ENCODE measurements at places on chromosomes 6 and 20. TPM values are rescaled to one million over a fixed set of nuclear protein-coding genes. Genes with fewer than 3 reads are reported as not detected.

KHDC1L gene
- not detected for total RNA-seq

WFDC12 gene
- total RNA-seq: not detected

TPD52L1 gene
- 10.8 TPM for total RNA-seq

NOX3 gene
- total RNA-seq: not detected

TREML2 gene
- total RNA-seq: not detected

PKIB gene
- total RNA-seq: 13.1 TPM

GRCh38 chr20:51554538-51555165 lies 12.1 kb upstream of the NFATC2 start:
- no peaks in the 10 kb centered on the region for H3K27me3 ChIP-seq
- no peak overlapping the region for H3K27ac ChIP-seq
- DNase-seq: peak; percentile 78
- no peaks in the 10 kb centered on the region for H3K36me3 ChIP-seq
- H3K4me1 ChIP-seq: no peaks in the 10 kb centered on the region
- H3K4me3 ChIP-seq: no peak overlapping the region

- H3K4me3 ChIP-seq: no peak overlapping the region
- peaks cover 2% of the 10 kb centered on the region for H3K36me3 ChIP-seq
- H3K27ac ChIP-seq: no peak overlapping the region
- DNase-seq: no peak
Measured at GRCh38 chr6:129510950-129511349, 199.0 kb downstream of the ARHGAP18 start.

DNA sequence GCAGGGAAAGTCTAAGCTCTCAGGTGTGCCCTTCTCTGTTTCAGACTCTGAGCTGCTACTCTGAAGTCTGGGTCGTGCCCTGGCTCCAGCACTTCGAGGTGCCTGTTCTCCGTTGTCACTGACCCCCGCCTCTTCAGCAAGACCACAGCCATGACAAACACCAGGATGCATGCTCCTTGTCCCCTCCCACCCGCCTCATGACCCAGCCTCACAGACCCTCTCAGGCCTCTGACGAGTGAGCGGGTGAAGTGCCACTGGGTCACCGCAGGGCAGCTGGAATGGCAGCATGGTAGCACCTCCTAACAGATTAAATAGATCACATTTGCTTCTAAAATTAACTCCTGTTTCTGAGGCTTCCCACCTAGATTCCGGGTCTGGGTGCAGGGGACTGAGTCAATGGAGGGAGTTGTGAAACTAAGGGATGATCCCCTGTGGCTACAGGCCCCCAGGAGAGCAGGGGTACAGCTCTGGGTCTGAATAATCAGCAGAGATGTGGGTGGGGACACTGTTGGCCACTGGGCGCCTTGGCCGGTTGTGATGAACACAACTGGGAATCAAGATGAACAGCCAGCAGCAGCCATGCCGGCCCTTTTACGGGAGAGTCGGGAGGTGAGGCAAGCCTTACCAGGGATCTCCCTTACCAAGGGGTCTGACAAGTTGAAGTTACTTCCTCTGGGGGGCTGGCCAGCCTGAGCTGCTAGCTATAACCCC lies 10.7 kb downstream of the CST7 start:
- H3K27ac ChIP-seq: no peak overlapping the region
- no peaks in the 10 kb centered on the region for H3K27me3 ChIP-seq
- H3K36me3 ChIP-seq: peaks cover 30% of the 10 kb centered on the region
- no peak overlapping the region for H3K4me3 ChIP-seq
- DNase-seq: no peak

DNA sequence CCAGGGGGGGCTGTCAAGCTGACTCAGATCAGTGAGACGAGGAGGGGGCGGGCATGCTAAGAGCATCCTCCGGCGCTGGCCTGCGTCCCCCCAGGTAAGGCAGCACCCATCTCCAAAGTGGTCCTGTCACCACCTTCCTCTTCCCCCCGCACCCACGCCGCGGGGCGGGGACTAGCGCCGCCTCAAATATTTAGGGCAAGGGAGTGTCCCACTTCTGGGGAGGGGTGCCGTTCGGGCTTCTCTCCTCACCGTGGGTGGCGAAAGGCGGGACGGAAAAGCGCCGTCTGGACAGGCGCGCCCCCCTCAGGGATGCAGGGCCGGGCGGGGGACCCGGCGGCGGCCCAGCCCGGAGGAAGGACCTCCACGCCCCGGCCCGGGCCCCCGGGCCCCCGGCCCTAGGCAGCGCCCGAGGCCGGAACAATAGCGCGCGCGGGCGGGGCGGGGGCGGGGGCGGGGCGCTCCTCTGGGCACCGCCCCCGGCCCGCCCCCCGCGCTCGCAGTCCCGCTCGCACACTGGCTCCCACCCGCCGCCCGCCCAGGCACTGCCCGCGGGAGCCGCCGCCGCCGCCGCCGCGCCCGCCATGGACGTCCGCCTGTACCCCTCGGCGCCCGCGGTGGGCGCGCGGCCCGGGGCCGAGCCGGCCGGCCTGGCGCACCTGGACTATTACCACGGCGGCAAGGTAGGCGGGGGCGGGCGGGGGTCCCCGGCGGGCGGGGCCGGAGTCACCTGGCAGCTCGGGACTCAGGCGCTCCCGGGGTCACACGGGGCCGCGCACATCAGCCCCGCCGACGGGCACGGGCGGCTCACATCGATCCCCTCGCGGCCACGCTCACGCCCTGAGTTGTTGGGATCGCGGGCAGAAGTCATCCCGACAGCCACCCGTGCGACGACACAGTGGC lies at the start of gene TOX2:
Gene TOX2, plus strand, starts transcription at position 542 of the 900 bp plus-strand sequence. Its CDS starts 40 bp downstream, at position 582.
- H3K36me3 ChIP-seq: no peaks in the 10 kb centered on the region
- H3K4me3 ChIP-seq: peak within 1 kb of the TSS; percentile 61
- H3K27me3 ChIP-seq: no peaks in the 10 kb centered on the region
- H3K4me1 ChIP-seq: peaks cover 7% of the 10 kb centered on the region
- H3K27ac ChIP-seq: peak within 1 kb of the TSS; percentile 89
- no peak for DNase-seq

DNA sequence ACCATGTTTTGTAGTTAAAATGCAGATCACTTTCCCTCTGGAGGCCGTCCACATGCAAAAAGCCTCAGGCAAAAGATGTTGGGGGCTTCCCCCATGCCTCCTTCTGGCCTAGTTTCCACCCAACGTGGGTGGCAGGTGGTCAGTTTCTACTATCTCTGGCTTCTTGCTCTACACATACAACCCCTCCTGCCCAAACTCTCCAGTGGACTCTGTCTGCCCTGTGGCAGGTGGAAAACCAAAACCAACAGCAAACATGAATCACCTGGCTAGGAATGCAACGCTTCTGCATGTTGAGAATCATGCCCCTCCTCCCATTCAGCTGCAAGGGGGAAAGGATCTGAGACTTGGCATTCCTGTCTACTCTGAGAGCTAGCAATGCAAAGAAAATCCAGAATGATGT lies 94.8 kb downstream of the MBOAT1 start:
- H3K36me3 ChIP-seq: no peaks in the 10 kb centered on the region
- 0 out of 2 replicates have a peak, but pooled peaks cover 2% of the 10 kb centered on the region for H3K4me1 ChIP-seq
- H3K27ac ChIP-seq: no peak overlapping the region
- DNase-seq: peak; percentile 19
- no peaks in the 10 kb centered on the region for H3K27me3 ChIP-seq

DNA sequence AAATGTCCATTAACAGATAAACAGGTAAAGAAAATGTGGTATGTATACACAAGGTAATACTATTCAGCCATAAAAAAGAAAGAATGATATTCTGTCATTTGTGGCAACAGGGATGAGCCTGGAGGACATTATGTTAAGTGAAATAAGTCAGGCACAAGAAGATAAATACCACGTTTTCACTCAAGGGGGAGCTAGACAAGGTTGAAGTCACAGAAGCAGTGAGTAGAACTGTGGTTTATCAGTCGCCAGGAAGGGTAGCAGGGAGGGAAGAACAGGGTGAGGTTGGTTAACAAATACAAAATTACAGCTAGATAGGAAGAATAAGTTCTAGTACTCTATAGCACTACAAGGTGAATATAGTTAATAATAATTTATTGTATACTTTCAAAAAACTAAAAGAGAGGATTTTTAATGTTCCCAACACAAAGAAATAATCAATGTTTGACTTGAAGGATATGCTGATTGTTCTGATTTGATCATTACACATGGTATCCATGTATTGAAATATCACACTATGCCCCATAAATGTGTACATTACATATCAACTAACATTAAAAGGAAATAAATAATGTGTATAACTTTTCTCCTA lies 21.1 kb downstream of the RTN4IP1 start:
- DNase-seq: peak; percentile 49
- H3K4me1 ChIP-seq: no peaks in the 10 kb centered on the region
- no peak overlapping the region for H3K27ac ChIP-seq
- H3K27me3 ChIP-seq: no peaks in the 10 kb centered on the region

- no peak for DNase-seq
- peaks cover 5% of the 10 kb centered on the region for H3K27me3 ChIP-seq
- no peaks in the 10 kb centered on the region for H3K4me1 ChIP-seq
- no peak overlapping the region for H3K4me3 ChIP-seq
- no peak overlapping the region for H3K27ac ChIP-seq
Measured at GRCh38 chr6:135166515-135166914, 14.6 kb upstream of the MYB start.

DNA sequence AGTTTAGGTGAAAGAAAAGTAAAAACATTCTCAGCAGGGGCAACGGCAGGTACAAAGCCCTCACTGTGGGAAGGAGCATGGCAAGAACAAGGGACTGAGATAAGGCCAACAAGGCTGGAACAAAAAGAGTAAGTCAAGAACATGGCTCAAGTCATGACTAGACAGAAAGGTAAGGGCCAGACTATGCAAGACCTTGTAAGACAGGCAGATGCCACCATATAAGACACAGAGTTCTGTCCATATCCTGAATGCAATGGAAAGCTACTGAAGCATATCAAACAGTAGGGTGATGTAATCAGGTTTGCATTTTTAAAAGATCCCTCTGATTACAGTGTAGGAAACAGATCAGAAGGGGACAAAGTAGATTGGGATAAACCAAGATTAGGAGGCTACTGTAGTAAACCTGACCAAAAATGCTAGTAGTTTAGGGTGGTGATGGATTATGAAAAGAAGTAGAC lies 5.5 kb downstream of the REV3L start:
- H3K27me3 ChIP-seq: no peaks in the 10 kb centered on the region
- no peaks in the 10 kb centered on the region for H3K36me3 ChIP-seq
- H3K27ac ChIP-seq: peak overlapping the region; percentile 40
- no peak for DNase-seq
- peaks cover 8% of the 10 kb centered on the region for H3K4me1 ChIP-seq
- H3K4me3 ChIP-seq: no peak overlapping the region

GRCh38 chr6:114090626-114091025 lies 119.7 kb upstream of the HDAC2 start:
- no peaks in the 10 kb centered on the region for H3K36me3 ChIP-seq
- peaks cover 2% of the 10 kb centered on the region for H3K27me3 ChIP-seq
- DNase-seq: no peak
- no peak overlapping the region for H3K4me3 ChIP-seq
- no peak overlapping the region for H3K27ac ChIP-seq
- H3K4me1 ChIP-seq: 0 out of 2 replicates have a peak, but pooled peaks cover 3% of the 10 kb centered on the region

- H3K27me3 ChIP-seq: no peaks in the 10 kb centered on the region
- no peak overlapping the region for H3K4me3 ChIP-seq
- H3K4me1 ChIP-seq: no peaks in the 10 kb centered on the region
- H3K27ac ChIP-seq: no peak overlapping the region
- no peaks in the 10 kb centered on the region for H3K36me3 ChIP-seq
Measured at GRCh38 chr6:104566411-104566810, 293.3 kb downstream of the HACE1 start.

DNA sequence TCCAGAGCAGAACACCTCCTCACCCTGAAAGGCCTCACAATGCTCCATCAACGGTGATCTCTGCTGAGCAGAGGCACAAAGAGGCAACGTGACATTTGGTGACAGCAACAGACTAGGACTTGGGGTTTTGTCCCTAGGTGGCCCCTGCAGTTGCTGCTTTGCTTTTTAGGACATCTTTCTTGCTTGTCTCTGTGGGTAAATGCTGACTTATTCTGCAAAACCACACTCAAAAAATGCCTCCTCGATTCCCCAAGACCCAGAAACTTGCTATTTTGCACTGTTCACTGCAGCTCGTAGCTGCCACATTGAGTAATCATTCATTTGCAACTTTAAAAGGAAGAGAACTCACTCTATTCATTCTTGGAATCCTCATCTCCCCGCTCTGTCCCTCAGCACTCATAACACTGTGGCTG lies 209.9 kb downstream of the LY86 start:
- H3K36me3 ChIP-seq: no peaks in the 10 kb centered on the region
- no peak overlapping the region for H3K4me3 ChIP-seq
- H3K4me1 ChIP-seq: no peaks in the 10 kb centered on the region
- peaks cover 7% of the 10 kb centered on the region for H3K27me3 ChIP-seq
- no peak overlapping the region for H3K27ac ChIP-seq
- DNase-seq: no peak

- no peak overlapping the region for H3K27ac ChIP-seq
- no peak overlapping the region for H3K4me3 ChIP-seq
- H3K27me3 ChIP-seq: no peaks in the 10 kb centered on the region
- no peak for DNase-seq
Measured at GRCh38 chr6:36210182-36210581, 13.6 kb downstream of the BRPF3 start.

GRCh38 chr6:108661430-108661829 lies 100.7 kb downstream of the FOXO3 start:
- H3K4me3 ChIP-seq: no peak overlapping the region
- no peak overlapping the region for H3K27ac ChIP-seq
- H3K36me3 ChIP-seq: peaks cover 14% of the 10 kb centered on the region

GRCh38 chr6:147390909-147391536 lies 117.5 kb upstream of the SAMD5 start:
- H3K27ac ChIP-seq: no peak overlapping the region
- H3K4me3 ChIP-seq: no peak overlapping the region
- DNase-seq: peak; percentile 39
- no peaks in the 10 kb centered on the region for H3K27me3 ChIP-seq
- H3K4me1 ChIP-seq: peaks cover 3% of the 10 kb centered on the region

- no peaks in the 10 kb centered on the region for H3K27me3 ChIP-seq
- H3K4me3 ChIP-seq: no peak overlapping the region
- H3K4me1 ChIP-seq: peaks cover 37% of the 10 kb centered on the region
- DNase-seq: no peak
- peaks cover 37% of the 10 kb centered on the region for H3K36me3 ChIP-seq
Measured at GRCh38 chr20:17678295-17678694, 3.7 kb downstream of the RRBP1 start.

- H3K27ac ChIP-seq: no peak overlapping the region
- H3K4me1 ChIP-seq: no peaks in the 10 kb centered on the region
Measured at GRCh38 chr20:61308477-61308774, 56.4 kb downstream of the CDH4 start.

DNA sequence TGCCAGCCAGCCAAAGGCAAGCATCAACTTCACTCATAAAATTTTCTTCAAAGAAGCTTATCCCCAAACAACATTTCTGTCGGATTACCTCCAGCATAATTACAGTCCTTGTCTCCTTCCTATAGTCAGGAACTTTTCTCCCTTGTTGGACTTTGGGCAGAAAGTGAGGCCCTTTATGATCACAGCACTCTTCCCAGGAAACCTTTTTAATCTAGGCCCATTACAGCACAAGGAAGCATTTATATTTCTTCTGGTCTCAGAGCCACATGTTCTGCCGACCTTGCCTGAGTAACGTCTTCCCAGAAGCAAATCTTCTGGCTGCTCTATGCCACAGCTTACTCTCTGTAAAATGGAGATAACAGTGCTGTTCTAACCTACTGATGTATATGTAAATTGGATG lies 437.2 kb upstream of the SLC35B3 start:
- H3K4me1 ChIP-seq: no peaks in the 10 kb centered on the region
- no peak overlapping the region for H3K4me3 ChIP-seq
- no peaks in the 10 kb centered on the region for H3K27me3 ChIP-seq
- H3K27ac ChIP-seq: no peak overlapping the region
- DNase-seq: no peak
- H3K36me3 ChIP-seq: no peaks in the 10 kb centered on the region

GRCh38 chr6:135135835-135136234 lies 45.3 kb upstream of the MYB start:
- peaks cover 27% of the 10 kb centered on the region for H3K27me3 ChIP-seq
- H3K36me3 ChIP-seq: no peaks in the 10 kb centered on the region
- no peak overlapping the region for H3K27ac ChIP-seq
- H3K4me1 ChIP-seq: no peaks in the 10 kb centered on the region
